ENCODE measurements at places on chromosomes 1 and 21.

DNA sequence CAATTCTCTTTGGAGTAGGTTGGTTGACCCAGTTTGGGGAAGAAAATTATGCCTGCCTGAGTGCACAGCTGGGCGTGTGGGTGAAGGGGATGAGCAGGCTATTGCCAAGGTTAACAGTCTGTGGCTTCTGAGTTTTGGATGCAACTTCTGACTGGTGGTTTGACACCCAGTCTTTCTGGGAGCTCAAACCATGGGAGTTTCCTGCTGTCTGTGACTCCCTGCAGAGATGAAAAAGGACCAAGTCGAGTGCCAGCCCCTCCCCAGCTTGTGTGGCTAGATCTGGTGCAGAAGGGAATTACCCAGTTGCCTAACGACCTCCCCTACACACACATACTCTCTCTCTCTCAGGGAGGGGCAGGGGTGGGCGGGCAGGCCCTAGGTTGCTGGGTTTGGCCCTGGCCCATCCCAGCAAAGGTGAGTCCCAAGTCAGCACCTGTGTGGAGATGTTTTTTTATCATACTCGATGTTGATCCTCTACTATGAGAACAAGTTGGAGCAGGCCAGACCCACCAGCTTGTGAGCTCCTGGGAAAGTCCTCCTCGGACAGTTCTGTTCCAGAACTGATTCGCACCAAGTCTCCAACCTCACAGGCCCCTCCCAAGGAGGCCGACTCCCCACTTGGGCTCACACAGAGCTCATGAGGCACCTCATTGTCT, 28.2 kb downstream of the PKP1 start:
- DNase-seq, result peak; percentile 65

DNA sequence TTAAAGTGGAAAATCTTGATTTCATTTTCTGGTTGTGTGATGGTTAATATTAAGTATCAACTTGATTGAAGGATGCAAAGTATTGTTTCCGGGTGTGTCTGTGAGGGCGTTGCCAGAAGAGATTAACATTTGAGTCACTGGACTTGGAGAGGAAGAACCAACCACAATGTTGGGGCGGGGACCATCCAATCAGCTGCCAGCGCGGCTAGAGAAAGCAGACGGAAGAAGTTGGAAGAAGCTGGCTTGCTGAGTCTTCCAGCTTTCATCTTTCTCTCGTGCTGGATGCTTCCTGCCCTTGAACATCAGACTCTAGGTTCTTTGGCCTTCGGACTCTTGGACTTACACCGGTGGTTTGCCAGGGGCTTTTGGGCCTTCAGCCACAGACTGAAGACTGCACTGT, 832.6 kb upstream of the TMPRSS15 start:
- no peak for DNase-seq

DNA sequence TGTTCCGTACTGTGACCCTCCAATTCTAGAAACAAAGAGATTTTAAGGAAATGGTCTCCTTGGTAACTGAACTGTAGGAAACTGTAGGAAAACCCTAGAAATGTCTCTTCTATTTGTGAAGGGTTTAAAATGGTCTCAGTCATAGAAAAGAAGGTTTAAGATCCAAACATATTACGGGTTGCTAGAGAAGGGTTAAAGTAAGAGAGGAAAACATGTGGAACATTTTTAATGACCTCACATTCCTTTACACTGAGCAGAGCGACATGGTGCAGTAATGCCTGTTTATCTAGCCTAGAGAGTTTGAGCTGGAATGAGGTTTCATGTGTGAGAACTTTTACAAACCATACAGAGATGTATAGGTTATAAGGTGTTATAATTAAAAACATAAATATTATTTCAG, 36.9 kb upstream of the C1orf105 start:
- DNase-seq, result no peak

DNA sequence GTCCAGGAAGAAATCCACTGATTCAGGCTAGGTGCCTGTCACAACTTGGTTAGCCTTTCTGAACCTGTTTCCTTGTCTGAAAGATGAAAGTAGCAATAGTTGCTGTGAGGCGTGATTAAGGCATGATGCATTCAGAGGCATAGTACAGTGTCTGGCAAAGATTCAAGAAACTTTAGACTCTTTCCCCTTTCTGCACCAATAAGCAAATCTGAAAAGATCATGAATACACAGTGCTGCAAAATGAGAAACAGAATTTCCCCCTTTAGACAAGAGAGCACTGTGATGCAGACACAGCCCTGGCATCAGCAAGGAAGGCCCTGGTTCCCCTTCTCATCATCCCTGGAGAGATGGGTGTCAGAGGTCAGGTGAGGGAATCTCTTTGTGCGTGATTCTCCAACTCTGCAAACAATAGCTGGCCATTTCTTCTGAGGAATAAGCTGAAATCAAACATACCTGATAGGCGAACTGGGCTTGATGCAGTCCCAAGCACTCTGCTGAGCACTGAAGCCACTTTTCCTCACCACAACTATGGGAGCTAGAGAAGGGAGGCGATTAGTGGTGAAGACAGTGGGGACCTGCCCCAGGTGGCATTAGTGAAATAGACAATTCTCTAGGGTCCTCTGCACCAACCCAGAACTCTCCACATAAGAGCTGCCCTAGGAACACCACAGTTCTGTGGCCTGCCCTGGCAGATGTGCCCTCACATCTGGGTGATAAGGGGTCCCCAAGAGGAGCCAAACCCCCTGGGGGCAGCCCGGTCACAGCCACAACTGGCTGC, 41.7 kb downstream of the ITPKB start:
- no peak for DNase-seq

GRCh38 chr1:7510389-7510931, 260.6 kb upstream of the VAMP3 start:
- no peak for DNase-seq

GRCh38 chr1:71448444-71448843, 367.6 kb upstream of the ZRANB2 start:
- no peak for DNase-seq

GRCh38 chr1:114010433-114011184, 31.3 kb downstream of the OLFML3 start:
- no peak for DNase-seq

DNA sequence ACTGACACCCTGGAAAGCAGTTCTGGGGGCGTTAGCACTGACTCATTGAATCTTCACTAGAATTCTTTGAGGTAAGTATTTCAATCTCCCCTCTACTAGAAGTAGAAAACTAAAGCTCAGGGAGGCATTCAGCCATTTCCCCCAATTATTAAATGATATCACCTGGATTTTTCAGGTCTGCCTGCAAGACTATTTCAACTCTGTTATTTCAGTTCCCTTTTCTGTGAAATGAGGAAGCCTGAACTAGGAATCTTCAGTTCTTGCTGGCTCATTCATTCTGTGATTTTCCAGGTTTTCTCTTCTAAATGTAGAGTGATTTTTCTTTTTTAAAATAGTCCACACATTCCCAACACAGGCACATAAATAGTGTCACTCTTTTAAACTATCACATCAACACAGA, 337.0 kb upstream of the NR5A2 start:
- DNase-seq, result no peak

GRCh38 chr1:106055855-106056254, 1000.6 kb upstream of the PRMT6 start:
- no peak for DNase-seq

- DNase-seq, result no peak
Measured at GRCh38 chr1:65164633-65165032, 16.6 kb downstream of the AK4 start.

DNA sequence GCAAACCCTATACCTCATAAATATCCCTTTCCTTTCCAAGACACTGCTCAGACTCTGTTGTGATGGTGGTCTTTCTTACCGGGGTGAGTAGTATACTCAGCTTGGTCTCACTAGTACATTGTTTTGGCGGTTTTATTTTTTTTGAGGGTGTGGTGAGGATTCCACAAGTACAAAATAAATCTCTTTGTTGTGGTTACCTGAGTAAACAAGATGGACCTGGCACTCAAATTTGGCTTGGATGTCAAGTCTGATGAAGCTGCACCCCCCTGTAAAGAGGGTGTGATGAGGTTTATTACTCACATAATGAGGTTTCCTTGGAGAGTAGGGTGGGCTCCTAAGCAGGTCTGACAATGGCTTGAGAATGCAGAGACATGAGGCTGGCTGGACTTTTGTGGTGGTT, 68.2 kb upstream of the KCNJ6 start:
- no peak for DNase-seq

- DNase-seq, result no peak
Measured at GRCh38 chr1:155974208-155975115, 3.9 kb downstream of the ARHGEF2 start.

- peak; percentile 31 for DNase-seq
Measured at GRCh38 chr1:207259391-207259790, 62.1 kb upstream of the CD55 start.

GRCh38 chr1:212633161-212633560, 24.6 kb downstream of the ATF3 start:
- DNase-seq, result no peak

- DNase-seq, result no peak
Measured at GRCh38 chr1:167209044-167209443, 11.6 kb upstream of the POU2F1 start.

DNA sequence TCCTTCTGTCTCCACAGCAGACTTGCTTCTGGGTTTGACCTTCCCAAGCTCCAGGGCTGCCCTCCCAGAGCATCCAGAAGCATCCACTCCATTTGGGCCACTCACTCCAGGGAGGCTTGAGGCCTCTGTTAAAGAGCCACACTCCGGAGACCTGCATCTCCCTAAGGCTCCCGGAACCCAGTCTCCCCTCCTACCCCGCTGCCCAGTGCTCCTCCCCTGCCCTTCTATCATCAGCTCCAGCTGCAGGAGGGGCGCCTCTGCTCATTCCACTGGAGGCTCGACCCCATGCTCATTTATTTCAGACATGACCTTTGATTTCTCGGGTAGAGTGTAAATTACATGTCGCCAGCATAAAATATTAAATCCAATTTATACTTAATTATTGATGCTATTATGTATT, 142.5 kb downstream of the SYF2 start:
- DNase-seq, result no peak

Data from SJCRH30 (cell line).